ENCODE measurements at places on chromosomes 6 and 20.

GRCh38 chr6:124970243-124970642, 8.0 kb downstream of the RNF217 start:
- DNase-seq: no peak

GRCh38 chr6:39322306-39322850, at the start of gene KCNK16:
TSS of gene KCNK16 (minus strand) at chr6:39322702. CDS start at chr6:39322540, 162 bp downstream.
- DNase-seq: no peak

DNA sequence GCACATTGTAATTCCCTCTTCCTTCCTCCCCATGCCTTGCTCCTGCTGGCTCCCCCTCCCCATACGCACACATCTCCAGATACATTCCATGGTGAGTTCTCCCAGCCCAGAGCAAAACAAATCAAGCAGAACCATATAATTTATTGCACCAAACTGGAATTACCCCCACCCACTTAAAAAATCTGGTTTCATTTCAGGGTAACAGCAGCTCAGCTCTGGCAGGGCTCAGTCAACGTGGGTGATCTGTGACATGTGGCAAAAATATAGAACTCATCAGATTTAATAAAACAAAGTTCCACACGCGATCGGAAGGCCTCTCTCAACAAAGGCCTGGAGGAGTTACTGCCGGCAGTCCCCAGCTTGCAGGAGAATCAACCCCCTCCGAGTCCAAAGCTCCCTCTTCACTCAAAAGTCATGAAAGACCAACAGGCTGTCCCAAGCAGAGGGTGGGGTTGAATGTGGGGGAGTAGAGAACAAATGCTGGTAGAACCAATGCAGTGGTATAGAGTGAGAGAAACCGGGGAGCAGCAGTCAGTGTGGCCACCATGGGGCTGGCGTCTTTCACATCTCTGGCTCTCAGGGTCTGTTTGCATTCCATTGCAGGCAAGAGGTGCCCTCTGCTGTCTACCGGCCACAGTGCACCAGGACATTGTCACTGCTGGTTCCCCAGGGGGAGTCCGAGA, 323.3 kb upstream of the NT5E start:
- peak; percentile 8 for DNase-seq

DNA sequence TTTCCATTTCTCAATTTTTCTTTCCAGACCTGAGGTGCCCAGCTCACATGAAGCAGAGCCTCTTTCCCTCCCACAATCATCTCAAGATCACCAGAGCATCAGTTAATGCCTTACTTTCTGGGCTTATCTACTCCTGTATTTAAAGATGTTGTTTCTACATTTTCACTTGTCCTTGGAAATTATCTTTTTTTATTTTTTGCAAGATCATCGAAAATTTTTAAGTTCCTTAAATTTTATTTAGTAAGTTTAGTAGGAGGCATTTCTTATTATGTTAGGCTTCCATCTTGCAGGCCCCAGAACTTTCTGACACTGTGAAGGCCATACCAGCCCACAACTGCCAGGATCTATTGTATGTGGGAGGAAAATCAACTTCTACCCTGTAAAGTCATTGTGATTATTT, 466.0 kb downstream of the PRKN start:
- DNase-seq: no peak

- DNase-seq: no peak
Observed at GRCh38 chr6:46969206-46969605, 47.5 kb upstream of the ADGRF5 start.

DNA sequence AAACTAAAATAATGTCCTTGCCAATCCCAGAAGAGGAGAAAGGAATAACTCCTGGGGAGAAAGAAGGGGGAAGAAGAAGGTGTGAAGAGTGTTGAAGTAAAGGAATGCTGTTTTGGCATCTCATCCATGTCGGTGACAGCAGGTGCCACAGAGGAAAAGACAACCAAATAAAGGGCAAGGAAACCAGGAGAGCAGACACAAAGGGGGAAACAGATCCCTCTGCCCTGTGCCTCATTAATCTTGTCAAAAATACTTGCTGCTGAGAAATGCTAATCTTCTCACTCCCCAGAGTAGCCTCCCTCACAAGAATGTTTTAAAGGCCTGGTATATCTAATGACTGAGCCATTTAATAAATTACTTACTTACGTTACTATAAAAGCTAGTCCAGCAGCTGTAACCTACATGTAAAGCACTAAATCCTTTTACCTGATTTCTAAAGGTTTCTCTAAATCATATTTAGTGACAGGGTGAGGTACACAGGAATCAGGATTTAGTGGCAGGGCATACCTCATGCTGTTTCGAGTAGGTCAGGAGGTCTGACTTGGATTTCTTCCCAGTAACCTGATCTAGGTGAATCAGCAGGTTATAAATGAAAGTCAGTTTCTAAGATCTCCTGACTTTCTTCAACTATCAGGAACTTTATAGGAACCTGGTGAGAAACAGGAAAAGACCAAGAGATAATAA, 377.1 kb downstream of the CENPW start:
- no peak for DNase-seq

DNA sequence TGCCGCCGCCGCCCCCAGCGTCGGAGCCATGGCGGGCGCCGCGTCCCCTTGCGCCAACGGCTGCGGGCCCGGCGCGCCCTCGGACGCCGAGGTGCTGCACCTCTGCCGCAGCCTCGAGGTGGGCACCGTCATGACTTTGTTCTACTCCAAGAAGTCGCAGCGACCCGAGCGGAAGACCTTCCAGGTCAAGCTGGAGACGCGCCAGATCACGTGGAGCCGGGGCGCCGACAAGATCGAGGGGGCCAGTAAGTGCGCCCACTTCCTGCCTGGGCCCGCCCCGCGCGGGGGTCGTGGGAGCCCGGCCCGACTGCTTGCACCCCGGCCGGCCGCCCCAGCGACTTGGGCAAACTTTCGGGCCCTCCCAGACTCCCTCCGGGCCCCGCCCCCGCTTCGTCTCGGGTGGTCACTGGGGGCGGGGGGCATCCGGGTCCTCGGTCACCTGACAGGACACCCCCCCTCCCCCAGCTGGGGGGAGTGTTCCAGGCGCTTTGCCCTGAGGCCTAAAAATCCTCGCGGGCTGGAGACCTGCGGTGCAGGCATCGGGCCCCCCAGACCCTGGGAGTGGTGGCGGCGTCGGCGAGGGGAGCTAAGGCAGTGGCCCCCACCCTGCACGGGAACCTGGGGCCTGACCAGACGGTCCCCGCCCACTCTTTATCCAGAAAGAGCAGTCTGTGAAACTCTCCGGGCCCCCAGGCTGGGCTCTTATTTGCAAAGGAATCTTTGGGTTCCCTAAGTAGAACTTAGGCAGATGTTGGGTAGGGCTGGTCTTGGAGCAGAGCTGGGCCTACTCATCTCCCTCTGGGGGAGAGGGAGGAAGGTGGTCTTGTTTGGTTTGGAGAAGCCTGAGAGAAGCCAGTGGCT, 501 bp downstream of the PLCG1 start:
- peak; percentile 75 for DNase-seq

DNA sequence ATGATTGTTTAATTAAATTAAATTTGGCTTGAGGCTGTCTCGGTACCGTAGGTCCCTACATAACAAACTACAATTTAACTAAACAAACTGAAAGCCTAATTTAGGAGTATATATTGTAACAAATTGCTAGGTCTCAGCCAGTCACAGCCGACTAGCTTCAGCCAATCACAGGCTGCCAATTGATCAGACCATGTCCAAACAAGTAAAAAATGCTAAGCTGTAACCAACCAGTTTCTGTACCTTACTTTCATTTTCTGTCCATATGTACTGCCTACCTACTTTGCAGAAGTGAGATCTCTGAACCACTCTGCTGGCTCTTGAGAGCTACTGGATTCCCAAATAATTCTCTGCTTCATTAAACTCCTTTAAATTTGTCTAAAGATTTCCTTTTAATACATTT, 648.0 kb upstream of the GJE1 start:
- peak; percentile 13 for DNase-seq

GRCh38 chr6:110755411-110755834, 59.8 kb downstream of the CDK19 start:
- no peak for DNase-seq

DNA sequence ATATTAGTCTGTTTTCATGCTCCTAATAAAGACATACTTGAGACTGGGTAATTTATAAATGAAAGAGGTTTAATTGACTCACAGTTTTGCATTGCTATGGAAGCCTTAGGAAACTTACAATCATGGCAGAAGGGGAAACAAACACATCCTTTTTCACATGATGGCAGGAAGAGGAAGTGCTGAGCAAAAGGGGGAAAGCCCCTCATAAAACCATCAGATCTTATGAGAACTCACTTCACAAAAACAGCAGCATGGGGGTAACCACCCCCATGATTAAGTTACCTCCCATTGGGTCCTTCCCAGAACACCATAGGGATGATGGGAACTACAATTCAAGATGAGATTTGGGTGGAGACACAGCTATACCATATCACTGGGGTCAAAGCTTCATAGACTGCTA, 254.2 kb downstream of the ERMARD start:
- DNase-seq: no peak

- DNase-seq: no peak
Observed at GRCh38 chr6:147226163-147226724, 22.0 kb downstream of the STXBP5 start.

GRCh38 chr6:137870744-137871247, 3.7 kb downstream of the TNFAIP3 start:
- DNase-seq: peak; percentile 63

DNA sequence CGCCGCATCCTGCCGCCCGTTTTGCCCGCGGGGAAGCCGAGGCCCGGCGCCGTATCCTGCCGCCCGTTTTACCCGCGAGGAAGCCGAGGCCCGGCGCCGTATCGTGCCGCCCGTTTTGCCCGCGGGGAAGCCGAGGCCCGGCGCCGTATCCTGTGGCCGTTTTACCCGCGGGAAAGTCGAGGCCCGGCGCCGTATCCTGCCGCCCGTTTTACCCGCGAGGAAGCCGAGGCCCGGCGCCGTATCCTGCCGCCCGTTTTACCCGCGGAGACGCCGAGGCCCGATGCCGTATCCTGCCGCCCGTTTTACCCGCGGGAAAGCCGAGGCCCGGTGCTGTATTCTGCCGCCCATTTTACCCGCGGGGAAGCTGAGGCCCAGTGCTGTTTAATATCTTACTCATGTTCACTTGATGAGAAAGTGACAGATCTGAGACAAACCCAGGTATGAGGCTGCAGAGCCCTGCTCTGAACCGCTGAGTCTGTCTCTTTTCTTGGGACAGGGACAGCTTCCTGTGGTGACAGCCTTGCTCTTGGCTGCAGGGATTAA, 129.4 kb downstream of the CDH26 start:
- DNase-seq: peak; percentile 19

GRCh38 chr6:118772886-118773285, 121.1 kb upstream of the ASF1A start:
- DNase-seq: no peak

- no peak for DNase-seq
Observed at GRCh38 chr6:1619098-1619672, 9.5 kb downstream of the FOXC1 start.

DNA sequence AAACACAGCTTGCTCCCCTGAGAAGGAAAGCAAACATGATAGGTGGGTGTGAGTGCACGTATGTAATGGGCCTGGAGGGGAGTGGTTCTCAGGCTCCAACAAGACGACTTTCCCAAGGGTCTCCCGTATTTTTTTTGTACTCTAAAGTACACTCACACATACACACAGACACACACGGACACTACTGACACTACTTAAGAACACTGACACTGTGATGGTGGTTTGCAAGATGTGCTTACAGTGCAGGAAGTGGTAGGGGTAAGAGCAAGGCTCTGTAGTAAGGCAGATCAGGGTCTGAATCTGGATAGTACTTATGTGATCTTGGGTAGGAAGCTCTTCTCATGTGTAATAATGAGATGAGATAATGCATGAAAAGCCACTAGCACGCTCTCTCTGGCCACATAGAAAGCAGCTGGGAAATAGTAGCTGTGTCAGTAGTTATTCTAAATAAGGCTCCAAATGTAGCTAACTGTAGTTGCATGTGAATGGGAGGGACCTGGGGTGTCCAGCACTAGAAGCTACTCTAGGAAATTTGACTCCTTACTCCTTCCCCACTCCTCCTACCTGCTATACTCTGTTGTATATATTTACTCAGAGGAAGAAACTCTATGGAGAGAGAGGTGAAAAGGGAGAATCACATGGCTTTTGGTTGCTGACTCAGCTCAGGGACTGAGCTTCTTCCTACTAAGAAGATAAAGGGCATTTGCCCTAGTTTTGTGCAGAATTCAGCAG, 8.4 kb upstream of the ZBTB24 start:
- no peak for DNase-seq

DNA sequence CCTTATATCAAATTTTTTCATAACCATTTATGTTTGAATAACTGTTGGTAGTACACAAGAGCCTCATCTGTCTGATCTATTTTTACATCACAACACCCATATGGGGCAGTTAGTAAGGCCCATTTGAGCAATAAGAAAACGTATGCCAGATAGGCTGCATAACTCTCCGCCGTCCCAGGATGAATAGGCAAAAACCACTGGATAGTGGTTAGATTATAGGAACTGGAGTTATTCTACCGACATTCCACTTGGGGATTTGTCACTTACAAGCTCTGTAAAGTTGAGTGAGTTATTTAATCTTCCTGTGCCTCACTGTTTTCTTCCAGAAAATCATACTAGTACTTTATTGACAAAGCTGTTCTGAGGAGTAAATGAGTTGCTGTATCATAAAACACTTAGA, 881.9 kb downstream of the QKI start:
- no peak for DNase-seq

DNA sequence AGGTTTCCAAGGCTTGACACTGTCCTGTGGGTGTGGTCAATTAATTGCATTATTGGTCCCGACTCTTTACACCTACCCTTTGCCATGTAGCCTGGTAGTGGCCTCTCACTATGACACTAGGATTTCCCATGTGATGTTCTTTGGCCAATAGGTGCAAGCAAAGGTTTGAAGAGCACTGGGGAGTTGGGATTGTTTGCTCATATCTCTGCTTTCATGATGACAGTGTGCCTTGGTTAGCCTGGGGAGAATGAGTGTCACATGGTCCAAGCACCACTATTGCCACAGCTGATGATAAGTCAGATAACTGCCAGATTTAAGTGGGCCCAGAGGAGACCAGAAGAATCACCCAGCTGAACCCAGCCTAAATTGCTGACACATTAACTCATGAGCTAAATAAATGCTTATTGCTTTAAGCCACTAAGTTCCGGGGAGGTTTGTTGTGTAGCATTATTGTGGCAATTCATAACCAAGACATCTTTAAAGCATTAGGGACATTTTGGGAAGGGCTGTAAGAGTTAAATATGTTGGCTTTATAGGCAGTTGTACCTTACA, 17.2 kb upstream of the SCP2D1 start:
- no peak for DNase-seq

DNA sequence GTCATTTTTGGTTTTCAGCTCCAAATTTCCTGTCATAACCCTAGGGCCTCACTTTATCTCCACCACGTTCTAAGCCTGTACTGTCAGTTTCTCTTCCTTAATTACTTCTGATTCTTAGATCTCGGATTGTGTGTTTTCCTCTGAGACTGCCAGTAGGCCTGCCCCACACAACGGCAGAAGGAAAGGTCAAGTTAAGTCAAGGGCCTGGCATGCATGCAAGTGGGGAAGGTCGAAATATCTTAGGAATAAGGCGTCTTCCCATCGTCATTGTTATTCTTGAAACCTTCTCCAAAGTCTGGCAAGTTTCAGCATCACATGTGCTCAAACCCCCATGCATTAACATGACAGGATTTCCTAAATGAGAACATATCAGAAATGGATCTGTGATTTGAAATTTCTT, 203.5 kb upstream of the TSHZ2 start:
- no peak for DNase-seq

GRCh38 chr6:128725271-128726233, 157.4 kb upstream of the LAMA2 start:
- DNase-seq: peak; percentile 45

GRCh38 chr20:53515749-53516148, 77.9 kb downstream of the ZNF217 start:
- DNase-seq: no peak

Measured in stimulated activated CD4-positive, alpha-beta T cell treated with anti-CD3 and anti-CD28 coated beads, Interleukin-15, amount 100 ng/mL, for 24 hours (primary cell).